Progenitor cell of endocrine pancreas (in vitro differentiated cells): ENCODE measurements at places on chromosomes 2 and 18.

DNA sequence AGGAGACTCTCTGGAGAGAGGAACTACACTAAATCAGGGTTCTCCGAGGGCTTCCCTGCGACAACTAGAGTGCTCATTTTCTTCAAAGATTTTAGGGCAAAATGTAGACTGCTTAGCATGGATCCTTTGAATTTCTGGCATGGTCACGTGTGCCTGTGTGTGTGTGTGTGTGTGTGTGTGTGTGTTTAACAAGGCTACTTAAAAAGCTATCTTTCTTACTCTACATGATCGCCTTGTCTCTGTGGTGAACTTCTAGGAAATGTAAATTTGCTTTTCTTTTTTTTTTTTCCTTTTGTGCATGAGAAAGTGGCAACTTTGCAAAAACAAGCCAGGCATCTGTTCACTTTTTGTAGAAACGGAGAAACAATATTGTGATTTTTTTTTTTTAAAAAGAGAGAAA is 43.9 kb downstream of the SOX11 start:
- DNase-seq, result no peak

GRCh38 chr2:40225670-40226210 is 226.2 kb downstream of the SLC8A1 start:
- no peak for DNase-seq

DNA sequence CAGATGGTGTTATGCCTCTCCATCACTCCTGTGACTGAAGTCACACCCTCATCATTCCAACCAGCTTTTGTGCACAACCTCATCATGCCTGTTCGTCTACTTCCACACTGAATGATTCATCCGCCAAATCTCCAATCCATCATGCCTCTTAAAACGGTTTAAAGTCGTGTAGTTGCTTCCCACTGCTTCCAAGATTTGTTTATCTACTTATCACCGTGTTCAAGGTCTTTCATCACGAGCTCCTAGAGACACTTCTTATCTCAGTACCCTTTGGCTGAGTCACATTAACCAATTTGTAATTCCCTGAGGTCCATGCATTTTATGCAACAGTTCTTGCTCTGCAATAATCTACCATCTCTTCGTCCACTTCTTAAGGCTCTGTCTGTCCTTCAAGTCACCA is 592.3 kb upstream of the ID2 start:
- DNase-seq, result no peak

DNA sequence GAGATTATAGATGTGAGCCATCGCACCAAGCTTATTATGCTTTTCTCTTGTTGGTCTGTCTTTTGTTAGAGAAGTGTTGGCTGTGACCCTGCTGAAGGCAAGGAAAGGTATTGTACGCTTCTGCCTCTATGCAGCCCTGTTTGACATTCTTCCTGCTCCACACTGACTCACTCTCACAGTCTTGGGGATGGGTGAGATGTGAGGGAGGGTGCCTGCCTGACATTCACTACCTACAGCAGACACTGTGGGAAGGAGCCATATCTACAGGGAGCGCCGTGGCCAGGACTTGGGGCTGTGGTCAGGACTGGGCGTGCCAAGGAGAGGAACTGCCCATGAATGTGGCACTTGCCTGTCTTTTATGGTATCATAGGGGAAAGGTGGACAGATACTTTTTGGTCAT is 43.9 kb upstream of the FHL2 start:
- DNase-seq, result no peak

DNA sequence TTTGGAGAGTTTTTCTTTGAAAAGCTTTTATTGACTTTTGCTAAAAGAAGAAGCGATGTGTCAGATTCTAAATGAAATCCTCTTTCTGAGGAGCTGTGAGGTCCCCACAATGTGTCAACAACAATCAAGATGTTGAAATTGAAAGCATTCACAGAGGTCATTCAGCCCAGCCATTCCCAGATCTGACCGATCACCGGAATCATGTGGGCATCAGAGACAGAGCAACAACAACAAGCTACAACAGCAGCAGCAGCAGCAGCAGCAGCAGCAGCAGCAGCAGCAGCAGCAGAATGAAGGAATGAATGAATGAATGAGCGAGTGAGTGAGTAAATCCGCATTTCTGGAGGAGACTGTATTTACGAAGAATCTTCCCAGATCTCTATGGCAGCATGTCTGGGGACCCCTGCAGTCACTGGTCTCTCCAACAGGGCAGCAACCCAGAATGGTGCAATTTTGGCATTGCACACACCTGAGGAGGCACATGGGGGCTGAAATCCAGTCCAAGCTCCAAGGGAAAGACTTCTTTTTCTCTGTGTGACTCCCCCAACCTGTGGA is 299.0 kb downstream of the MYCN start:
- DNase-seq, result no peak

GRCh38 chr2:207891086-207891844 is 121.6 kb upstream of the FZD5 start:
- no peak for DNase-seq

GRCh38 chr18:49626842-49627467 is 65.1 kb downstream of the LIPG start:
- no peak for DNase-seq

GRCh38 chr18:10377956-10378355 is 76.5 kb upstream of the APCDD1 start:
- DNase-seq, result no peak
